ENCODE measurements at places on chromosomes 7 and 10.

DNA sequence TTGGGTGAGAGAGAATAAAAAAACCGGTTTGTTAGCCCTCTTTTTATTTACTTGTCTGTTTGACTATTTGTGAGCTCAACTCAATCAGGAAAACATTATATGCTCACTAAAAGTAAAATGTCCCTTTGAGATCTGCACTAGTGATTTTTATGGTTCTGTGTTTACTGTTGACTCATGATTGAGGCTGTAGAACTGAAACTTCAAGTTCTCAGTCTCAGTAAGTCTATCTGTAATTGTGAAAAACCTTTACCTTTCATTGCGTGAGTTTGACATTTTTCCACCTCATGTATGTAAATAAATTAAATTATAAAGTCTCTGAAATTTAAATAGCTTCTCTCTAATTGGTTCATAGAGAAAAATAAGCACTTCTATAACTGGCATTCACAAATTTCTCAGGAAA is 17.0 kb upstream of the CASD1 start:
- no peak for DNase-seq

- DNase-seq, result no peak
Observed at GRCh38 chr10:79179164-79179956, 110.6 kb downstream of the ZMIZ1 start.

DNA sequence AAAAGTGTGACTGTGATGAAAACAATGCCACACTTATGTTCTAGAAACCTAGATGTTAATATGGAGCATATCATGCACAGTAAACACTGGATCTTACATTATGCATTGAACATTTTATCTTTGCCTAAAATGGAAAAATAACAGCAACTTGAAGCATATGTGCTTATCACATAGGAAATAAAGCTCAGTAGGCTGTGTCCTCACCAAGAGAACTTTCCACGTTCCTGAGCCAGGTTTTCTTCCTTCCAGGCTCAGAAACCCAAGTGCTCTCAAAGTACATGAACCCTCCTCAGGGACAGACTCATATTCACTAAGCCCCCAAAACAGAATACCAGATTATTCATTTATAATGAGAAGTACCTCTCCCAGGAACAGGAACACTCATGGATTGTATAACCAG is 79.4 kb upstream of the PRKAR2B start:
- DNase-seq, result no peak

- DNase-seq, result no peak
Observed at GRCh38 chr10:123889821-123890220, 1.8 kb downstream of the CPXM2 start.

DNA sequence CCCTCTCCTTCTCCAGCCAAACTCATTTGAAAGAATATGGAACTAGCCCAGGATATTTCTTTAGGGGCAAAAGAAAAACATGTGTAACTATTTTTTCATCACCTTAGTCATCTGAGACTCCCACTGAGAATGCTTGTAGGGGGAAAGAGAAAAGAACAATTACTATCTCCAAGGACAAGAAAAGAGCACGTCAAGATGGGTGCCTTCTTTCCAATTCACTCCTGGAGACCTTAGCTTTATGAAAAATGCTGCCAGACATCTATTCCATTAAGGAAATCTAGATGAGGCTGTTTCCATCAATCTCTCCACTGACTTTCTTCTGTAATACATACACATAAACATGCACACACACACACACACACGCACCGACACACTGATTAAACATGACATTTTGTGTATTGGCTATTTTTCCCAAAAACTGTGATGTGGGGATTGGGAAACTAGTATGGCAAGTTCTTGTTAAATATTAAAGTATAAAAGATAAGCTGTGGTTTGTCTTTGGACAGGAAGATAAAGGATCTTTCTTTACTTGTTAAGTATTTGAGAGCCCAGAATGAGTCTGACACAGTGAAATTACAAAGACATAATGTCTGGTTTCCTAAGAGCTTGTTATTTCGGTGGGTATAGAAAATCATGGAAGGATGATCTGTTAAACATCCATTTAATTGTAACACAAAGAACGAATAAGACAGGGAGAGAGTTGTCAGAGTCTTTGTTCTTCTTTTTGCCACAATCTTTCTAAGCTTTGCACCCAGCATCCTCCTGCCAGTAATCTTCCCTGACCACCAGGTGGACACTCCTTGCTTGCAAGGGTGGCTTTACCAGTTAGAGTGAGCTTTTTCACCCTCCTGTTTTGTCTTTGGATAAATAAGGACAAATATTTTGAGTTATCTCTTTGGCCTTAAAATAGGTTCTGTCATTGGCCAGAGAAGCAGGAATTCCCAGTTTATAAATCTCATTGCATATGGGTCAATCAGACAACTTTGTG is 177.3 kb upstream of the TMEM72 start:
- DNase-seq, result no peak

GRCh38 chr7:151782598-151783448 is 94.1 kb downstream of the PRKAG2 start:
- peak; percentile 44 for DNase-seq

GRCh38 chr10:113447278-113447677 is 105.6 kb upstream of the HABP2 start:
- DNase-seq, result no peak
